ENCODE measurements at places on chromosomes 2 and 18.

GRCh38 chr2:230416061-230416721, at the start of gene SP100:
SP100 (plus strand) TSS chr2:230416201; CDS start chr2:230416297, 96 bp downstream.
- peak; percentile 81 for DNase-seq

DNA sequence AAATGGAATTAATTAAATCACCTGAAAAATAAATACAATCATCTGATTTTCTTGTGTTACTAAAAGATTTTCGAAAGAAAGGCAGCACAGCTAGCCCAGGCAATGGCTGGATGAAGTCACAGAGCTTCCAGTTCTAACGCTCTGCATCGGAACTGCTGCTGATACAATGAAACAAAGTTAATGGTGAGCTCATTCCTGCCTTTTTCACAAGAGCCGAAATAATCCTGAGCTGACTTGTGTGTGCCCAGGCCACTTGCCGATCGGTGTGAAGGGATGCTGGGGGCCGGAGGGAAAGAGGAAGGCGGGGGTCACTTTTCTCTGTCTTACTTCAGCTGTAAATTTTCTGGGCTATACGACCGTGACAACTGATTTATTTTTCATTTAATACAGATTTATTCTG, 149.5 kb downstream of the INO80D start:
- DNase-seq: no peak

DNA sequence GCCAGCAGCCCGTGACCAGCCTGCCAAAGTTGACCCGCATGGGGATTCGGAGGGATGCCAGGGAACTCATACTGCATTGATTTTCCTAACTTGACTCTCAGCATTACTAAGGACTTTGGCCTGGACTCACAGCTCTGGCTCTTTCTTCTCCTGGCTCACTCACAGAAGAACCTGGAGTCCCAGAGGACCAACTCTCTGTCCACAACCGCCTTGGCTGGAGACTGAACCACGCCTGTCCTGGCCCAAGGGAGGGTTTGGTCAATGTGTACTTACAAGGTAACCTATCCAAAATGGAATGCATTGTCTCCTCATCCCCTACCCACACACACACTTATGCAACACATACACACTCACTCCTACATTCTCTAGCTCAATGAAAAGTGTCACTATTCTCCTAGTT, 135.6 kb upstream of the KLHL29 start:
- DNase-seq: no peak

DNA sequence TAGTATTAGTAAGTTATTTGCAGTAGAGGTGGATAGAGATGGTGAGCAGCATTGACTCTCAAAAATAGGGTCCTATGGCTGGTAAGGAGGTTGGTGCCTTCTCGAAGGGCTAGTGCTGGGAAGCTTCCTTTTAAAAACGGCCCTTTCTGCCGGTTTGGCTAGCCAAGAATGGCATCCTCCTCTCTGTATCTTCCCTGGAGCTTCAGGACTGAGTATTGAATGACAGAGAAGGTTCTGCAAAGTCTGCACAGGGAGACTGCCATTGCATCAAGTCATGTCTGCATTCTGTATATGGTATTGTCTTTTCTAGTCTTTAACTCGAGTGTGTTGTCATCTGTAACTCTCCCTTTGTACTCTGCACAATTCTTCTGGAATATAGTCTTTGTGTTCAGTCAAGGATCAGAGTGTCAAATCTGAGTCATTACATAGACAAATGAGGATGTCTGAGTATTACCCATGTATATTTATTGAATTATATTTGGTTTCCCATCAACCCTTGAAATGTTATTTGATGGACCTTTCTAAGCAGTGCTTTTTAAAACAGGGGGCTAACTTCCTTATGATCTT, 1.1 kb downstream of the LDLRAD4 start:
- no peak for DNase-seq

DNA sequence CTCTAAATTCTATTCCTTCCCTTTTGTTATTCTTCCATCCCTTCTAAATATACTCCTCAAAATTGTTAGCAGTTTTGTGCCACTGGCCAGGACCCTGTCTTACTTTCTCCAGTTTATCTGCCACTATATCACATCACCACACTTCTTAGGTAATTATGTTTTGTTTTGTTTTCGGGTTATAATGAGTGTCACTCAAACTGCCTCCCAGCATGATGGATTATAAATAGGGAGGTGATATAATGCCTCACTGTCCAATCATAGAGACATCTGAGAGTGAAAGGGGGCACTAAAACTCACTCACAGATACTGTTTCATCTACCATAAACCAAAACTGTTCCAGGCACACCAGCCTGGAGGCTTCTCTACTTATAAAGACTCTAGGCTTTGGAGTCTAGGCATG, 3.5 kb downstream of the RSAD2 start:
- DNase-seq: no peak

GRCh38 chr2:149858216-149858615, 270.6 kb upstream of the MMADHC start:
- DNase-seq: no peak

GRCh38 chr2:30208453-30208852, 22.9 kb upstream of the LBH start:
- DNase-seq: no peak

DNA sequence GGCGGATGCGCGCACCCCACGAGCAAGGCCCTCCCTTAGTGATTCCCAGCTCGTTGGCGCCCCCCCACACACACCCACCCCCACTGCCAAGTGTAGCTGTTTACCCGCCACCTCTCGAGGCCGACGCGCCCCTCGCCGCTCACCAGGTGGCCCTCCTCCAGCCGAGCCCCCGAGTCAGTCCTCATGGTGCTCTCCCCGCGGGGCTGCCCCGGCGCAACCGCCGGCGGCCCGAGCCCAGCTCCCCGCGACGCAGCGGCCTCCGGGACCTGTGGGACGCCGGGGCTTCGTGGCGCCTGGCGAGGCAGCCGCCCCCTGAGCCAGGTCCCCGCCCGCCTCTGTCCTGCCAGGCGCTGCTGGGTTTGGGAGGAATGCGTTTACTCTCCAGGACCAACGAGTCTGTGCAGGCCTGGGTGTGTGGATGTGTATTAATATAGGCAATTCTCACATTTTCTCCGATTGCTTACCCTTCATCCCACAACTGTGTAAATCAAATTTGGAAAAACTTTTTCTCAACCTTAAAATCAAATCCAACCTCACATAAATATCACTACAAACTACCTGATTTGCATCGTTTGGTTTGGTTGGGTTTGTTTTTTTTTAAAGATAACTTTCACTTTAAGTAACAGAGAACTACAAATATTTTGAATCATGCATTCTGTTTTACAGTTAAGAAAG, at the start of gene TMEM237:
TSS of gene TMEM237 (minus strand) at position 288 of the 675 bp plus-strand sequence. CDS start at position 185, 103 bp downstream.
- DNase-seq: no peak

DNA sequence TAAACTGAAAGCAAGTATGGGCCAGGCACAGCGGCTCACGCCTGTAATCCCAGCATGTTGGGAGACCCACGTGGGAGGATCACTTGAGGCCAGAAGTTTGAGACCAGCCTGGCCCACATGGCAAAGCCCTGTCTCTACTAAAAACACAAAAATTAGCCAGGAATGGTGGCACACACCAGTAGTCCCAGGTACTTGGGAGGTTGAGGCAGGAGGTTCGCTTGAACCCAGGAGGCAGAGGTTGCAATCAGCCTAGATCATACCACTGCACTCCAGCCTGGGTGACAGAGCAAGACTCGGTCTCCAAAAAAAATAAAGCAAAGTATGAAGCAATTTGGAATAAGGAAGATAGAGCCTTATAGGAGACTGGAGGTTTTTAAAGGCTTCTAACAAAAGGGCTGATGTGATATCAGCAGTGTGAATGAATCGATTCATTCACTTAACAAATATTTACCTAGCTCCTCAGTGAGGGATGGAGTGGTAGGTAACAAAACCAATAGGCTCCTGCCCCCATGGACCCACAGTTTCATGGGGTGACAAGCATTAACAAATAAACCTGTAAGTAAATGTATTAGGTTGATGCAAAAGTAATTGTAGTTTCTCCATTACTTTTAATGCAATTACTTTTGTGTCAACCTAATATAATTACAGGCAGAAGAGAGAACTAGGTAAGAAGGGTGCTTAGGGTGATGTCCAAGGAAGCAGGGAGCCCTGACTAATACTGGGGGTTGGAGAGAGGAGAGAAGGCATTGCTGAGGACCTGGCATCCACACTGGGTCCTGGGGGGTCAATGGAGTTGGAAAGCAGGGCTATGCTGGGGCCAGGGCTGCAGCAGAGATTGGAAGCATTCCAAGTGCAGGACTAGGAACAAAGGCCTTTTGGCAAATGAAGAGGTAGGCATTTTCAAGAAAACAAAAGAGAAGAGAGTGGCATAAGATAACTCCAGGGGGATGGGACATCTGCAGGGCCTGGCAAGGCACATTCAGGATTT, 195.4 kb upstream of the ARL4C start:
- DNase-seq: no peak

DNA sequence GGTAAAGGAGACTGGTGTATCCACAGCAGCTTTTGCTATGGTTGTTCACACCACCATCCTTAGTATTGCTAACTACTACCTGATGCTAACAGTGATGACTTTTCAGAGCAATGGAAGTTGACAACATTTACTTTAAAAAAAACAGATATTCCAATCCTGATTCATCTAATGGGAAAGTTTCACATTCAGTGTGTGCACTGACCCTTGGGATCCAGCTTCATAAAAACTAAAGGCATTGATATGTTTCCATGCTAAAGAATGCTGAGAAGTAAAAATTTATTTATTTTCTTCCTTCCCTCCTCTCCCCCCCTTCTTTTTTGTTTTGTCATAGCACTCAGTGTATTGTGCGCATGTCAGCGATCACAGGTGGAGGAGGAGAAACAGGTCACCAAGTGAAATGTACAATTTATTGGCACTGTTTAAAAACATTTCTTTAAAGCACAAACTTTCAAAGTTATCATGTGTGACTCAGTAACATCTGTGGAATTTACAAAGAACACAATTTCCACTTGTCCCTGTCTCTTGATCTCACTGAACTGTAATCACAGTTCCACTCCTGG, 229.9 kb downstream of the ALK start:
- no peak for DNase-seq

DNA sequence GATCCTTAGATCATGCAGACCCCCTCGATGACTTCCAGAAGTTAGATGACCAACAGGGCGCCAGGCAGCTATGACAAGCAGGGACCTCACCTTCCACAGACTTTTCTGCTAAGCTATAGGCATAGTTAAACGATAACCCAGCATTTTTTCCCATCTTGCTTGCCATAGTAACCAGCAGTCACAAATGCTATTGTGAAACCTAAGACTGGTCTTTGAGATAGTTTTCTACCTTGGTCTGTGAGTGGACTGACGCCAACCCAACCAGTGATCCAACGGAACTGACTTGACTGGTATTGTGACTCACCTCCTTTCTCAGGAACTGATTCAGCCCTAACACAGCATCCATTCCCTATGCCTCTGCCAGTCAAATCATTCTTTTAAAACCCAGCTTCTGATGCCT, 361.2 kb downstream of the LRRTM4 start:
- DNase-seq: no peak

GRCh38 chr2:193965263-193965662, 1691.8 kb upstream of the SLC39A10 start:
- DNase-seq: no peak

GRCh38 chr2:190407246-190407661, 901 bp upstream of the MFSD6 start:
- DNase-seq: peak; percentile 15

DNA sequence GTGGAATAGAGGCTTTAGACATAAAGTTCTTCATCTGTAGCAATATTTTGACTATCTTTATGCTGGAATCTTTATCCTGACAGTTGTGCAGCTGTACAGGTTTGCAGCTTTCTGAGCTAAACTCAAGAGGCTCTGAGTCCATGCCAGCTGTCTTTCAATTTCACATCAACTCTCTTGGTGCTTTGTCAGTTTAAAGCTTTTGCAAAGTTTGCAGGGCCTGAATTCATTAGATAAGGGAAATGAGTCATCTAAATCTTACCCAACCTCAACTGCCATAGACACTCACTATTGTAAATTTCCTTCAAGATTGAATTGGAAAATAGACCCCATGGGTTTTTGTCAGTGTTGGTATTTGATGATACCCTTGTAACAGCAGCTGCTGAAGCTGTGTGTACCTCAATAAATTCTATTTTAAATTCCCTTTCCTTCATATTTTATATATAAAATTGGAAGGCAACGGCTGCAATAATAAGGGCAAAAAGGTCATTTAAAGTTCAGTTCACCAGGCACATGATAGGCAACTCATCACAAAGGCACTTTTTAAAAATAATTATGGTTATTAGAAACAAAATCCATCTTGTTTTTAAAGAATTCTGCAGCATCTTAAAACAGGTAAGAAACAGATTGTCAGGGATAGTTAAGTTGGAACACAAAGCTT, 169.9 kb upstream of the SLC39A10 start:
- DNase-seq: no peak

DNA sequence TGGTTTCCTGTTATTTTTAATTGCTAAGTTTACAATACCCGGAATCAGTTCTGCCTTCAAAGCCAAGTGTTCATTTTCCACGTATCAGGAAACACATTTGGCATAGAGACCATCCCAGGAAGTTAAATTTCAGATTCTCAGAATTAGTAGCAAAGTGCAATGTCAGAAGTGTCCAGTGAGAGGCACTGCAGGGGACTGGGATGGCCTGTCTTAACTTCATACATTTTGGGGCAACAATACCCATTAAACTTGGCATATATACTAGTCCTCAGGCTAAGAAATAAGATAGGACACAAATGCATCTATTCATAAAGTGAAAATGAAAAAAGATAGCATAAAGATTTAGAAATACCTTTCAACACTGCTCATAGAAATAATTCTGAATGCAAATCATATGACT, 1.5 kb upstream of the IL1RL2 start:
- no peak for DNase-seq

GRCh38 chr2:106857882-106858478, 28.0 kb downstream of the ST6GAL2 start:
- DNase-seq: no peak

DNA sequence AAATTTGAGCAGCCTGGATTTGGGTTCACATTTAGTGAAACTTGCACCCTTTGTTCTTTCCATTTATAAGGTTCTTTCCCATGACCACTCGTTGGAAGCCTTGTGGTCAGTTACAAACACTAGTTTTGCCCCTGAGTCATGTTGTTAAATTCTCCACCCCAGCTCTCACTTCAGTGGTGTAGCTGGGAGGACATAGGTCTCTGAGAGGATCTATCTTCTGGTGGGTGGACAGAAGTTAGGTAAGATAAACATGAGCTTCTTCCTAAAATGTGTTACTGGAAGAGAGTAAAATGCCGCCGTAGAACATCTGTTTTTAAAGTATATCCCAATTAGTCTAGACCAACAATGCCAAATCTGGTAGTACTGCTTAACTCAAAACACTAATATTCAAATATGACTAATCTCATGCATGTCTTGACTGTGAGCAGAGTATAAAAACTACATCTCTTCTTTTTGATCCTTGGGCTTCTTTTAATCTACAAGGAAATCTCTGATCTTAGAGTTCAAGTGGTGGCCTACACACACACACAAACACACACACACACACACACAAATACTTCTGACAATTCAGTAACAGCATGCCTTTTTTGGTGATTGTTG, 162.6 kb upstream of the FN1 start:
- no peak for DNase-seq

DNA sequence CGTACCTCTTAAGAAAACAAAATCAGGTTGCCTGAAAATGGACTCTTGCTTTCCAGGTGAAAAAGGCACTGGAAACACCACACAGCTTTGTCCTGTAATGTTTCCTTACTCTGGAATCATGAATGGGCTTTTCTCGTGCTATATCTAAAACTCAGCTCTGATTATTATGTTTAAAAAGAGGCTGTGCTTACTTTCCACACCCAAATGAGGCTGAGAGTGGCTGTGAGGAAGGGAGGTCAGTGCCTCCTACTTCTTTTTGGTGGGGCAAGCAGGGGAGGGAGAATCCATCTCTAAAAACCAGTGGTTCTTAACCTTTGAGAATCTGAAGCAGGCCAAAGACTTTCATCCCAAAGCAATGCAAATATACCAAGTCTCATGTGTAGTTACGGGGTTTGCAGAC, 148.6 kb downstream of the FAM210A start:
- no peak for DNase-seq
